ENCODE measurements at places on chromosomes 7 and 10. TPM values are rescaled to one million over a fixed set of nuclear protein-coding genes. Genes with fewer than 3 reads are reported as not detected.

- no peak for DNase-seq
Measured at GRCh38 chr7:137354961-137355360, 11.4 kb upstream of the PTN start.

DNA sequence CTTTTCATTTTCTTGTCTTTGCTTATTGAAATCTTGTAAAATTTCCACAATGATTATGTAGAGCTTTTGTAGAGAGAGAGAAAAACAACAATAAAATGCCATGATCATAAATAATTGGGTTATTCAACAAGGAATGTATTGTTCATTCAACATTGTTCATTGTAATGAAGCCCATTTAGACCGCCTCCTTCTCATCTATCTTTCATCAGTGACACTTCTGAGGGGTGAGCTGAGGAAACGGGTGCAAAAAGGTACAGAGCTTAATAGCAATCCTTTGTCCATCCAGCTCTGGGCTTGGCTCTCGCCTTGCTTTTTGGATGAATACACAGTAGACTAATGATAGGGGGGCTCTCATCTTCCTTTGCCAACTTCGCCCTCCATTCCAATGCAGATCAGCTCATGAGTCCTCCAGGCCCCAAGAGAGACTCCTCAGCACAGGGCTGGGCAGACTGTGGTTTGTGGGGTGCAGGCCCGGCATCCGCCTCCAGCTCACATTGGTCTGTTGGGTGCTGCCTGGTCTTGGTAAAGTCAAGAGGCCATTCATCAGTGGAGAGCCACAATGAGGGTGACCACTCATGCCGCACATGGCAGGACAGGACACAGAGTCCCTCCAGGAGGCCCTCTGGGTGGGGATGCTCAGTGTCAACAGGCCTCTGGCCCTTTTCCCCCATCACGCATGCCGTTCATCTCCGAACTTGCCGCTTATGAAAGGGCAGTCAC, 17.9 kb upstream of the PPA1 start:
- no peak for DNase-seq

DNA sequence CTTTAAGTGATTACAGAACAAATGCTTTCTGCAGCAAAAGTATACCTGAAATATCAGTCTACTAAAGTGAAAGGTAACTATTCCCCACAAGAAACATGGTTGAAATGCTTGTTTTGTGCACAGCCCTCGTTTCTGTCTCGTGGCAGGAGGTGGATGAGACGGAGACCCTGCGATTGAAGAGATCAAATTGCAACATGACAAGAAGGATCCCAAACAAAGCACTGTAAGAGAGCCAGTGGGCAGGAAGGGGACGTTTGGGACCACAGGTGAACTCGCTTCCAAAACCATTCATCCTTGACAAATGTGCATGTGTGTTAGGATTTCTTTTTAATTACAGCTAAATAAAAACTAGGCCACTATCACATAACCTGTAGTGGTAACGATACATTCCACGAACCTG, 192.6 kb downstream of the CCSER2 start:
- no peak for DNase-seq

DNA sequence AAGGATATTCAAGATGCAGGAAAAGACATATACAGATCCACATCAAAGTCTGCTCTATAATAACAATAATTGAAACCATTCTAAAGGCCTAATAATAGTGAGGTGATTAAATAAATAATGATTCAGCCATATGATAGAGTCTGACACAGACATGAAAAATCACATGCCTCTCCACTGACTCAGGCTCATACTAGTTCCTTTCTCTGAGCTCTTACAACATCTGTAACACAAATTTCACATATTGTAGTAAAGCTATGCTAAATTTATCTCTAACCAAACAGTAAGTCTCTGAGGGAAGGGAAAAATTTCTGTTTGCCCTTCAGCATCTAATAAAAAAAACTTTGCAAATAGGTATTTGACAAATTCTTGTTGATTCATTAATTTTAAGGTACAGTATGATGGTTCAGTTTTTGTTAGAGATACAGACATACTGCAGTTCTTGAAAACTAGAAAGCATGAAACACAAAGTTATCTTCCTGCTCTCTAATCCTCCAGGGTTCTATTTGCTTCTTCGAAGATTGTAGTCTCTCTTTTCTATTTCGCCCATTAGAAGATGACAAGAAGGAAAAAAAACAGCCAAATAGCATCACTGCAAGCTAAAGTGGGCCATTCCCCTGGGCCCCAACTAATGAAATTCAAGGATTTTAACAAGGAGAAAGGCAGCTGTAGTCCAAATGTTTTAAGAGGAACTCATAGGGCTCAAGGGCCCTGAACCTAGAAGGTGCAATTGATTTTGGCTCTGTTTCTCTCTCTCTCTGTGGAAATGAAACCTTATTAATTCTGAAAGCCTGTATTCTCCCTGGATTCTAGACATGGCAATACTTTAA, 53.9 kb downstream of the CUBN start:
- peak; percentile 82 for DNase-seq

GRCh38 chr10:26112532-26112931, 104.0 kb upstream of the GAD2 start:
- DNase-seq, result no peak

LDB3 gene
- 0.17 TPM for total RNA-seq

GRCh38 chr7:29013082-29013695, 55.1 kb upstream of the TRIL start:
- no peak for DNase-seq

- DNase-seq, result no peak
Measured at GRCh38 chr10:121662945-121663917, 65.0 kb upstream of the FGFR2 start.

DNA sequence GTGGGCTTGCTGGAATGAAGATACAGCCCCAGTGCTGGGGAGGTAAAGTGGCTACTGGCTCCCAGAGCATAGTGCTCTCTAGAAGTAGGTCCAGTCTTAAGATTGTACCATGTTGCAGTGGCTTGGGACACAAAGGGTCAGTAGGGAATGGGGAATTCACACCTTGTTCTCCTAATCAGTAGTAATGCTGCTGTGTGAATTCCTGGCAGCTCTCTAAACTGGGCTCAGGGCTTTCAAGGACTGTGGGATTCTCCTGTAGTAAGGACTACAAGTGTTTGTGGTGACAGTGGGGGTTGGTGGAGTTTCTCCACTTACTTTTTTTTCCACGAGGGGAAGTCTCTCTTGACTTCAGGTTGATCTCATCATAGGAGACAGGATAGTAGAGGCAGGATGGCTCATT, 226.2 kb upstream of the TEX47 start:
- DNase-seq, result no peak

DNA sequence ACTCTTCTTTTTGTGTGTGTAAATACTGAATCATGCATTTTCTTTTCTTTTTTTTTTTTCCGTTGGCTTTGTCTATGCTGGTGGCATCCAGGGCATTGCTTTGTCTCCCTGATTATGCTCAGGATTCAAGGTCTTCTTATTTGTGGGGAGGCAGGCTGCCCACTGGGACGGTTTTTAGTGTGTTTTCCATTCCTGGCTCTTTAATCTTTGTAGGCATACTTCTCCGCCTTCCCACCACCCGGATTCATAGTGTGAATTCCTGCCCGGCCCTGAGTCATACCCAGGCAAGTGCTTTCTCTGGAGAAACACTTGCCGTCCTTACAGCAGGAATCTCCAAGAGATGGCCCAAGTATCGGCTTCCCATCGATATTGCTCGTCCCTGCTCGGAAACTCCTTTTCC, 5.2 kb downstream of the ZNF655 start:
- DNase-seq, result no peak

GRCh38 chr10:6148251-6148701, 54.5 kb upstream of the PFKFB3 start:
- DNase-seq, result no peak

Measured in NCI-H460 (cell line).